ENCODE measurements at places on chromosomes 5 and 9. TPM values are rescaled to one million over a fixed set of nuclear protein-coding genes. Genes with fewer than 3 reads are reported as not detected.
A peak's percentile ranks its signal among the peaks of the same experiment; 100 is the strongest.

GRCh38 chr5:115543365-115544042, 1.1 kb downstream of the FEM1C start:
- DNase-seq, result no peak

DNA sequence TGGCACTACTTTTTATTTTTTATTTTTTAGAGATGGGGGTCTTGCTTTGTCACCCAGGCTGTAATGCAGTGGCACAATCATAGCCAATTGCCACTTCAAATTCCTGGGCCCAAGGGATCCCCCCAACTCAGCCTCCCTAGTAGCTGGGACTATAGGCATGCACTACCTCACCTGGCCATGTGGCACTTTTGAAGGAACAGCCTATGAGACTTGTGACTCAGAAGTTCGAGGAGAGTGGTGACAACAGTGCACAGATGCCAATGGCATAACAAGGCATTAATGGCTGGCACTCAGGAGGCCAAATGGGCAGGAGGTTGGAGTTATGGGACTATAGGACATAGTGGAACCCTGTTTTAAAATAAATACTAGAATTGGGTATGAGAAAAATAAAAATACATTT, 33.7 kb downstream of the ANKRD31 start:
- no peak for DNase-seq

Gene INSL4
- total RNA-seq, result not detected

DNA sequence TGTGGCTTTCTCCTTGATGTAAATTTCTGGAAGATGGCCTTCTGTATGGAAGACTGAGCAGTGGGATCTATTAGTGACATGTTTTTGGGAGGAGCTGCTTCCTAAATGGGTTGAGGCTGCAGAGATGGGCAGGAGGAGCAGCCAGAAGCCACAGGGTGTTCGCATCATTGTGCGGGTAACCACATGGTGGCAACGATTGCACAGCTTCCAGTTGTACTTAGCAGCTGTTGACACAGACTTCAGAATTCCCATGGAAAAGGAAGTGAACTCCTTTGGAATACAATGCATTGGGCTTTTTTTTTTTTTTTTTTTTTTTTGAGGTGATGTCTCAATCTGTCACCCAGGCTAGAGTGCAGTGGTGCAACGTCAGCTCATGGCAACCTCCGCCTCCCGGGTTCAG, 297.3 kb downstream of the NR3C1 start:
- peak; percentile 24 for DNase-seq

DNA sequence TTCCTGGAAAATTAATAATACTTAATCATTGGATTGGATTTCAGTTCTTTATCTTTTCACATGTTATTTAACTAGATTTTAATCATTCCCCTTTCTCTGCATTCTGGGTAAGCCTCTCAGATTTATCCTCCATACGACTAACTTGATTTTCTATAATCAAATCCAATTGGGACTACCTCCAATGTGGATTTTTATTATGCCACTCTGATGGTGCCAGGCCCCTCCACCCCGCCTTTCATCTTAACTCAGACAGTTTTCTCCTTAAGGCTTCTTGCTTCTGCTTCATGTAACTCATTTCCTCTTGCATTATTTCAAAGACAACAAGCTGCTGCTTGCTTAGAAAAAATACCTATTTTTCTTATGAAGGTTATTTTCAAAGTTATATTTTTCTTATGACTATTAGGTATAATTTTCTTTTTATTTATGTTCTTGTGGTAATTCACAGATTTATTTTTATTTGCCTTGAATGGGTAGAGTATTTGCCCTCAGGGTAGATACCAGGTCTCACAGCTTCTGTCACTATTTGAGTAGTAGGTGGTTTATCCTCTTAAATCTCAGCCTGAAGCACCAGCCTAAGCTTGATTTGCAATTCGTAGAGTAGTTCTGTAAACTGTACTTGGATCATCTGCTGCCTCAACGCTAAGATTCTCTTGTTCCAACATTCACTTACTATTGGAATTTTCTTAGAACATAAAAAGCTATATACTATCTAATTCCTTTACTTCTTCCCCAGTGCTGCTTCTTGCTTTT, 659.0 kb upstream of the ARRDC3 start:
- DNase-seq, result no peak

GRCh38 chr5:77900691-77901090, 124.6 kb upstream of the TBCA start:
- DNase-seq, result no peak

DNA sequence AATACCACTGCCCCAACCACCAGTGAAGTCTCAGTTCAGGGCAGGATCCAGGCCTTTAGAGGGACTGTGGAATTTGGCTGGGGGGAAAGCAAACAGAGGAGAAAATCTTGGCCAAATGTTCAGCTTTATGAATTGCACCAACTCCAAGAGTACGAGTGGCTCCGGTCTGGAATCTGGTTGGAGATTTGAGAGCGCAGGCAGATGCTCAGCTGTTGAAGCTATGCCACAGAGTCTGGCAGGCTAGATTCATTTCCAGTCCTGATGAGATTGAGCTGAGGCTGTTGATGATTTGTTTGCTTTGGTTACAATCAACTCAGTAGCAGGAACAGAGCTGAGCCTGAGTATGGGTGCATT, 9.1 kb upstream of the HSPB3 start:
- no peak for DNase-seq

Gene TRIM7
- 1.8 TPM for total RNA-seq

DNA sequence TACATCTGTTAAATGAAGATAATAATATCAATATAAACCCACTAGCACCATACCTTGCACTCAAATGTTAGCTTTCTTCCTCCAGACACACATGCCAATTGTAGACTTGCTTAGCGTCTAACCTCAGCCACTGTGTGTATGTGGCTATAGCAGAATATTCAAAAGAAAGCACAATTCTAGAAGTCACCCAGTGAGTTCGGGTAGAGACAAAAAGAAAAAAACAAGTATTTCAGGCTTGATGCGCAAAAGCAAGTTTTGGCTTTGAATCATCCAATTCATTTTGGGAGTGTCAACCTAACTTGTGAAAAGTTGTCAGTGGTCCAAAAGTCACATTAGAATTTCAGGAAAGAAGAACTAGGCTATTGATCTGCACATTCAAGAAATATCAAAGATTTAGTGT, 167.4 kb downstream of the PRELID2 start:
- DNase-seq, result no peak

Measured in OCI-LY7 (cell line).